ENCODE measurements at places on chromosomes 12 and 14. TPM values are rescaled to one million over a fixed set of nuclear protein-coding genes. Genes with fewer than 3 reads are reported as not detected.

Gene NAA30
- 24.3 TPM for polyA plus RNA-seq

Gene CCDC91
- polyA plus RNA-seq = 20.8 TPM

Gene TAS2R9
- not detected for polyA plus RNA-seq

Gene CLEC6A
- not detected for polyA plus RNA-seq

Gene CLEC4E
- polyA plus RNA-seq = not detected

Gene FSCB
- polyA plus RNA-seq = not detected

Gene KRT5
- polyA plus RNA-seq = 1.8 TPM

Gene CLEC2A
- polyA plus RNA-seq = not detected

Gene TOMM20L
- polyA plus RNA-seq = 0.24 TPM

- peak; percentile 52 for DNase-seq
- no peak overlapping the region for H3K4me3 ChIP-seq
- peaks cover 3% of the 10 kb centered on the region for H3K4me1 ChIP-seq
- no peaks in the 10 kb centered on the region for H3K27me3 ChIP-seq
- H3K27ac ChIP-seq = no peak overlapping the region
- peaks cover 88% of the 10 kb centered on the region for H3K36me3 ChIP-seq
Measured at GRCh38 chr12:113174461-113175384, 10.6 kb downstream of the DDX54 start.

GRCh38 chr14:100827101-100828021 lies 1.4 kb downstream of the MEG3 start:
- no peak for DNase-seq
- H3K4me1 ChIP-seq = peaks cover 3% of the 10 kb centered on the region
- H3K27me3 ChIP-seq = peaks cover 40% of the 10 kb centered on the region

- no peaks in the 10 kb centered on the region for H3K27me3 ChIP-seq
- H3K36me3 ChIP-seq = no peaks in the 10 kb centered on the region
- no peak for DNase-seq
- no peaks in the 10 kb centered on the region for H3K4me1 ChIP-seq
- H3K4me3 ChIP-seq = no peak overlapping the region
- no peak overlapping the region for H3K27ac ChIP-seq
Measured at GRCh38 chr12:16542586-16542985, 63.4 kb downstream of the LMO3 start.

- DNase-seq = no peak
- H3K36me3 ChIP-seq = peaks cover 29% of the 10 kb centered on the region
- peak overlapping the region; percentile 66 for H3K4me3 ChIP-seq
- H3K4me1 ChIP-seq = peaks cover 50% of the 10 kb centered on the region
Measured at GRCh38 chr14:102929241-102930137, 7.0 kb downstream of the AMN start.

DNA sequence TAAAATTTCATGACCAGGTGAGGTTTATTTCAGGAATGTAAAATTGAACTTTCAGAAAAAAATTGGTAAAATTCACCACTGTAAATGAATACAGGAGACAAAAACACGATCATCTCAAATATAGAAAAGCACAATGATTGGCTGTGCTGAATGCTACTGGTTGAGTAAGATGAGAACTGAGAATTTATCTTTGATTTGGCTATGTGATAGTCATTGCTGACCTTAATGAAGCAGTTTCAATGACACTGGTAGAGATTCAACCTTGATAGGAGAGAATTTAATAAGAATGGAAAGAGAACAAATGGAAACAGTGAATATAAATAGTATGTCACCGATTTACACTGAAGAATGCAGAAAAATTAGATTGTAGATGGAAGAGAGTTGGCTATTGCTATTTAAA lies 6.4 kb upstream of the PMCH start:
- no peak for DNase-seq
- no peak overlapping the region for H3K4me3 ChIP-seq
- no peaks in the 10 kb centered on the region for H3K36me3 ChIP-seq
- no peak overlapping the region for H3K27ac ChIP-seq

DNA sequence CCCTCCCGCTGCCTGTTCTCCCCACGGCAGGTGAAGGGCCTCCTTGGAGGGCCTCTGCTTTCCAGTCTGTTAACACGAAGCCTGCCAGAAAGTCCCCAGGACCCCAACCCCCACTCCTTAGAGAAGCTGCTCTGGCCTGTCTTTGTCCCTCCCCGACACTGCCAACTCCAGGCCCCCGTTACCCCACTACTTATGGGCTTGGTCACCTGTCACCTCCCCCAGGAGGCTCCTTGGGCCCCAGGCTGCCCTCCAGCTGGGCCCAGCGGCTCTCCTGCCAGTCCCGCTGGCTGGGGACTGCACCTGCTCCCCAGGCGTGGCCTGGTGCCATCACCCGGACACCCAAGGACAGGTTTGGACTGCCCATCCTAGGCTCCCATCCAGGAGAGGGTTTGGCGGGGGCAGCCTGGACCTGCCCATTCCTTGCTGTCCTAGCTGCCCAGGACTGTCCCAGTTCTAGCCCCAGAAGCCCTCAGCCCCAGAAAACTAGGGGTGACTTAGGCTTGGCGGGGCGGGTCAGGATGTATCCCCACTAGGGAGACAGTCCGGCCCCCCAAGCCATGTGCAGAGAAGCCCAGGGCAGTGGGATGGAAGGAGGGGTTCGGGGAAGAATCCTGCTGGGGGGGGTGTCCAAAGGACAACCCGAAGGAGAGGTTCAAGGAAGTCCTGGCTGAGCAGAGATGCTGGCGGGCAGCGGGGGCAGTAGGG lies 155.7 kb upstream of the C14orf180 start:
- DNase-seq = no peak
- no peaks in the 10 kb centered on the region for H3K36me3 ChIP-seq
- H3K4me3 ChIP-seq = no peak overlapping the region
- no peak overlapping the region for H3K27ac ChIP-seq

DNA sequence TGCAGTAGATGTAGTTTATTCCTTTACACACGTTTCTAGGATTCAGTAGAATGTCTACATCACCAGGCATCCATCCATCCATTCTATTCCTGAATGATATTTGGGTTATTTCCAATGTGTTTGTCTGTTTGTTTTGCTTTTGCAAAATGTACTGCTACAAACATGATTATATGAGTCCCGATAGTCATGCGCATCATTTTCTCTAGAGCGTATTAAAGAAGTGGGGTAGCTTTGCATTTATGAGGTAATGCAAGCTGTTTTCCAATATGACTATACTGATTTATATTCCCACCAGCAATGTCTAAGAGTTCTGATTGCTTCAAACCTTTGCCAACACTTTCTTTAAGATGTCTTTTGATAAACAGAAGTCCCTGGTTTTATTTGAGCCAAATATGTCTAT lies 253.2 kb downstream of the NOVA1 start:
- H3K36me3 ChIP-seq = no peaks in the 10 kb centered on the region
- no peak overlapping the region for H3K27ac ChIP-seq
- no peaks in the 10 kb centered on the region for H3K27me3 ChIP-seq
- H3K4me1 ChIP-seq = no peaks in the 10 kb centered on the region

- H3K36me3 ChIP-seq = no peaks in the 10 kb centered on the region
- H3K4me1 ChIP-seq = peaks cover 41% of the 10 kb centered on the region
- H3K4me3 ChIP-seq = no peak overlapping the region
- DNase-seq = no peak
Measured at GRCh38 chr12:12788131-12788530, 2.7 kb downstream of the APOLD1 start.

DNA sequence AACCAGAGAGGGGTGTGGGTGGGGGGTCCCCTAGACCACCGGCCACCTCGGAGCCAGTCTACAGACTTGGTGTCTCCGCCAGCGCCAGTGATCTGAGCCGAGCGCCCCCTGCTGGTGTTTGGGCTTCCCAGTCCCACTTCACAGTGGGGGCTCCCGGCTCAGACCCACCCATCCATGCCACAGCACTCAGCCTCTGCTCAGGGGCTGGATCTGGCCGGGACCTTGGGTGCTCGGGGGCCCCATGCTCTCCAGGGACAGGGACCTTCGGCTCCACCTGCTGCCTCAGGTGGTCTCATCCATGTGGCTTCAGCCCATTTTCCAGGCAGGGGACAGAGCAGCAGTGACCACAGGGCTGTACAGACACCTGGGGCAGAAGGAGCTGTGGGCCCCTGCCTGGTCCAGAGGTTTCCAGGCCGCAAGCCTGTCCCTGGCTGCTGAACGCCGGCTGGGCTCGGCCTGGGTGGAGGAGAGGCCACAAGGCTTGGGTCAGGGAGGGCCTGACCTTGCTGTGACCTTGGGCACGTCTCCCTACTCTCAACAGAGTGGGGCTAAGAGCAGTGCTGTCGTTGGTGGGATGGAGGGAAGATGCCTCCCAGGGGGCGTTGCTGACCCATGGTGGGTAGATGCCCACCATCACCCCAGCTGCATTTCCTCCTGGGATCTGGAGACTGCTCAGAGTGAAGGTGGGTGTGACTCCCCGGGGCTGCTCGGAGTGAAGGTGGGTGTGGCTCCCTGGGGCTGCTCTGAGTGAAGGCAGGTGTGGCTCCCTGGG lies 86.3 kb downstream of the KIF26A start:
- peaks cover 39% of the 10 kb centered on the region for H3K4me1 ChIP-seq
- no peak overlapping the region for H3K4me3 ChIP-seq
- H3K36me3 ChIP-seq = no peaks in the 10 kb centered on the region
- DNase-seq = no peak
- peaks cover 15% of the 10 kb centered on the region for H3K27me3 ChIP-seq
- peak overlapping the region; percentile 84 for H3K27ac ChIP-seq

DNA sequence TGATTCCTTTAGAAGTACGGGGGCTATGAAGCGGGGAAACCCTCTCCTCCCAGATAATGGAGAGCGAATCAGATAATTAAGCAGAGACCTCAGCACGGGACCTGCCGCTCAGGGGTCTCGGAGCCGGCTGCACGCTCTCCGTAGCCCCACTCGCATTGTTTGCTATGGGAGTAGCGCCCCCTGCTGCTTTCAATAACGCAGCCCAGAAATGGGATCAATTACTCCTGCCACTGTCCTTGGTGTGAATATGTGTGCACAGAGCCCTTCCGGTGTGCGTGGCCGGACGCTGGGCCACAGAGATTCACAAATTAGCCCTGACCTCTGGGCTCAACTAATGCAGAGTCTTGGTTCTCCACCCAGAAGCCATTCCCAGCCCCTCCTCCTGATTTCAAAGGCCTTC lies 76.4 kb upstream of the TMEM132C start:
- H3K27ac ChIP-seq = no peak overlapping the region
- no peaks in the 10 kb centered on the region for H3K27me3 ChIP-seq
- no peaks in the 10 kb centered on the region for H3K36me3 ChIP-seq

DNA sequence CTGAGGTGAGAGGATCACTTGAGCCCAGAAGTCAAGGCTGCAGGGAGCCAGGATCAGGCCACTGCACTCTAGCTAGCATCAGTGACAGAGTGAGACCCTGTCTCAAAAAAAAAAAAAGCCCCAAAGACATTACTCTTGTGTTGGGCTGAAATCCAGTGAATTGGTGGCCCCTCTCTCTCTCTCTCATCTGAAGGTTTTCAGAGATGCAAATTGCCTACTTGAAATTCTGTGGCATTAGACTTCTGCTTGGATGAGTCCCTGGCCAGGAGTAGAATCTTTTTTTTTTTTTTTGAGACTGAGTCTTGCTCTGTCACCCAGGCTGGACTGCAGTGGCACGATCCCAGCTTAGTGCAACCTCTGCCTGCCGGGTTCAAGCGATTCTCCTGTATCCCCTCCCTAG lies 112.0 kb upstream of the ATF7IP start:
- H3K27ac ChIP-seq = no peak overlapping the region
- no peaks in the 10 kb centered on the region for H3K27me3 ChIP-seq
- DNase-seq = no peak
- H3K4me1 ChIP-seq = peaks cover 15% of the 10 kb centered on the region

GRCh38 chr12:19893514-19893913 lies 454.2 kb downstream of the AEBP2 start:
- H3K27me3 ChIP-seq = no peaks in the 10 kb centered on the region
- H3K4me1 ChIP-seq = no peaks in the 10 kb centered on the region
- DNase-seq = no peak
- H3K27ac ChIP-seq = no peak overlapping the region

- no peaks in the 10 kb centered on the region for H3K27me3 ChIP-seq
- H3K36me3 ChIP-seq = no peaks in the 10 kb centered on the region
- no peak overlapping the region for H3K27ac ChIP-seq
- no peak overlapping the region for H3K4me3 ChIP-seq
- DNase-seq = no peak
Measured at GRCh38 chr14:85180876-85181275, 349.1 kb upstream of the FLRT2 start.

GRCh38 chr12:120930032-120930431 lies 25.9 kb upstream of the SPPL3 start:
- peaks cover 4% of the 10 kb centered on the region for H3K4me1 ChIP-seq
- no peak for DNase-seq
- no peaks in the 10 kb centered on the region for H3K36me3 ChIP-seq
- H3K27me3 ChIP-seq = no peaks in the 10 kb centered on the region
- no peak overlapping the region for H3K4me3 ChIP-seq

GRCh38 chr12:27367078-27367477 lies 34.4 kb downstream of the BMAL2 start:
- no peak overlapping the region for H3K27ac ChIP-seq
- H3K4me1 ChIP-seq = no peaks in the 10 kb centered on the region
- no peaks in the 10 kb centered on the region for H3K36me3 ChIP-seq
- H3K4me3 ChIP-seq = no peak overlapping the region
- DNase-seq = no peak

- no peaks in the 10 kb centered on the region for H3K4me1 ChIP-seq
- no peak overlapping the region for H3K4me3 ChIP-seq
- no peak overlapping the region for H3K27ac ChIP-seq
- no peak for DNase-seq
Measured at GRCh38 chr12:79838359-79838758, 96.5 kb downstream of the PPP1R12A start.

DNA sequence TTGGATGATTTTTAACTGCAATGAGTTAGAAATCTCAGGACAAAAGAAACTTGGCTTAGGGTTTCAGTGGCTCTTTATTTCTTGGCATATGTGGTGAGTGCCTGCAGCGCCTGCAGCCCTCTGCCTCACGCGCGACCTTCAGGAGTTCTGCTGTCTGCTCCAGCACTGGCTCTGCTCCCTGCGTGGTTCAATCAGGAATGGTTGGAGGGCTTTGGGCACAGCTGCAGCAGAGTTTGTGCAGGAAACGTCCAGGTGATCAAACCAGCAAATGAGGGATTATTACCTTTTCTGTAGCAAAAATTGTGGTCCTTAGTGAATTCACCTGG lies 19.8 kb downstream of the PPM1H start:
- DNase-seq = no peak
- H3K27me3 ChIP-seq = no peaks in the 10 kb centered on the region
- H3K4me1 ChIP-seq = peaks cover 4% of the 10 kb centered on the region
- no peak overlapping the region for H3K4me3 ChIP-seq
- no peak overlapping the region for H3K27ac ChIP-seq

DNA sequence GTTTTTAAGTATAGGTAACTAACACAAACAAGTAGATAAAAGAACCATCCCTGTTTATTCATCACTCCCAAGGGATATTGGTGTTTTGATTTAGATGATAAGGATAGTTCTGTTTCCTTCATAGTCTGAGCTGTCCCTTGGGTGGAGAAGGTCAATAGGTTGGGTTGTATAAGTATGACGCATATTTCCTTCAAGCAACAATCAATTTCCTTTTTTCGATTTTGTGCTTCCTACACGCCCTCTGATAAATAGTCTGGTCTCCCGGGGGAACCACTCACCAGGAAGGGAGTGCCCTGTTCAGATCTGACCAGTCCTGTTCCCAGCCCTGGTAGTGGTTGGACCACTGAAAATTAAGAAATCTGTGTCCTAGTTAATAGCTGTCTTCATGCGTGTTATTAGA lies 378.8 kb upstream of the FAR2 start:
- no peak overlapping the region for H3K27ac ChIP-seq
- H3K27me3 ChIP-seq = no peaks in the 10 kb centered on the region
- no peaks in the 10 kb centered on the region for H3K4me1 ChIP-seq
- H3K36me3 ChIP-seq = no peaks in the 10 kb centered on the region
- no peak overlapping the region for H3K4me3 ChIP-seq

GRCh38 chr12:65490250-65490649 lies 211.8 kb downstream of the MSRB3 start:
- no peak overlapping the region for H3K4me3 ChIP-seq
- no peaks in the 10 kb centered on the region for H3K36me3 ChIP-seq
- no peak overlapping the region for H3K27ac ChIP-seq
- peaks cover 32% of the 10 kb centered on the region for H3K4me1 ChIP-seq
- H3K27me3 ChIP-seq = no peaks in the 10 kb centered on the region

Measured in large intestine (tissue), 12 donors.